Activated CD4-positive, alpha-beta T cell treated with anti-CD3 and anti-CD28 coated beads, Interleukin-2, amount 10 ng/mL, durations not matched to agents 7 days and 5 days (primary cell): ENCODE measurements at places on chromosomes 2 and 18. TPM values are rescaled to one million over a fixed set of nuclear protein-coding genes. Genes with fewer than 3 reads are reported as not detected.

Gene EDAR
- total RNA-seq = 0.87 TPM

Gene GYPC
- 149 TPM for total RNA-seq

Gene TRAK2
- 54.9 TPM for total RNA-seq

Gene ITSN2
- 76.6 TPM for total RNA-seq

Gene ZNF513
- 14.3 TPM for total RNA-seq
